Mesothelial cell of epicardium (in vitro differentiated cells): ENCODE measurements at places on chromosomes 12 and 14.

GRCh38 chr12:93419388-93420034 is 22.2 kb downstream of the UBE2N start:
- DNase-seq, result no peak

DNA sequence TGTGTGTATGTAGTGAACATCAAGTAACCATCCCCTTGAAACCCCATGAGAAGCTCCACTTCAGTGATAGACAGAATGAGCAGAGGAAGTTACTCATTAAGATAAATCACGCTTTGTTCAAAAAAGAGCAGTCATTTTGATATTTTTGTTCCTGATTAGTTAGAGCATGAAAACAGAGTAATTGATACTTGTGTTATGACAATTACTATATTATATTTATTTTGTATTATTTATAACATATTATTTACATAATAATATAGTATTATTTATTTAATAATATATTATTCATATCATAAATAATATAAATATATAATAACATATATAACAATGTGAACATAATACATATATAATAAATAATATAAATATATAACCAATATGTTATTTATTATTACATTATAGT is 580.9 kb downstream of the SOX5 start:
- DNase-seq, result no peak

GRCh38 chr14:75441728-75442127 is 13.9 kb downstream of the JDP2 start:
- no peak for DNase-seq

DNA sequence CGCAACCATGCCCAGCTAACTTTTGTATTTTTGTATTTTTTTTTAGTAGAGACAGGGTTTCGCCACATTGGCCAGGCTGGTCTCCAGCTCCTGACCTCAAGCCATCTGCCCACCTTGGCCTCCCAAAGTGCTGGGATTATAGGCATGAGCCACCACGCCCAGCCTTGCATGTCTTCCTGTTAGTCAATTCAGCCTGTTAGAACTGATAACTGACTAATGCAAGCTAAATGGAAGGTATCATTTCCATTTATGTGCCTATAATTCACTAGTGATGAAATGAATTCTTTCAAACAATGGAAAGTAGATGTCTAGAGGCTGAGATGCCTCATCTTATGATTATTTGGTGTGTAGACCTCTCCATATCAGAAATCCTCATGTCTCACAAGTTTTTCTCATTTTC is 37.3 kb upstream of the DIP2B start:
- no peak for DNase-seq

DNA sequence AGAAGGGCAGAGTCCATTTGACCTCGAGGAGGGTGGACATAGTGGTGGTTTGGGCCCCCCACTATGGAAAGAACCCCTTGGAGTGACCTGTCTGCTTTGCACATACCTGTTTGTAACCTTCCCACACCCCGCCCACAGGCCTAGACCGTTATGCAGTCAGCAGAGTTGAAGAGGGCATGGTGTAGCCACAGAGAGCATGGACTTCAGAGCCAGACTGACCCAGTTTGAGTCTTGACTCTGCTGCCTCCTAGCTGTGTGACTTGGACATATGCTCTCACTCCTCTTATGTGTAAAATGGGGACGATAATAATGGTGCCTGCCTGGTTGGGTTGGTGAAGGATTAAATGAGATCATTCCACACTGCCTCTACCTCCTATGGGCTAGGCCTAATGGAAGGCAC is 40.9 kb upstream of the NOS1 start:
- DNase-seq, result no peak

DNA sequence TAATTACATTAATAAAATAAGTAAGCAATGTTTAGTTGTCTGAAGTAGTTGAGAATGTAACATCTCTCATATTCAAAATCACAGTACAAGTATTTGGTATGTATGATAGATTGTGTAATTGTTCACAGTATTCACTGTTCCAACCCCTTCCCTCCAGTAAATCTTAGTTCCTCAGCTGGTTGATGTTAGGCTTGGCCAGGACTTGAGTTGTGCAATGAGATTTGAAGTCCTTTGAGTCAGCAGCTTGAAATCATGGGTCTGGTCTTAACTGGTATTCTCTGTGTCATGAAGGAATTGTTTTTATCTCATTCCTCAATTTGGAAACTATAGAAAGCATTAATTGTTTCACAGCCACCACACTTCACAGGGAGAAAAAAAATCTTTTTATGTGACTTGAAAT is 477.1 kb downstream of the FSCB start:
- DNase-seq, result no peak

DNA sequence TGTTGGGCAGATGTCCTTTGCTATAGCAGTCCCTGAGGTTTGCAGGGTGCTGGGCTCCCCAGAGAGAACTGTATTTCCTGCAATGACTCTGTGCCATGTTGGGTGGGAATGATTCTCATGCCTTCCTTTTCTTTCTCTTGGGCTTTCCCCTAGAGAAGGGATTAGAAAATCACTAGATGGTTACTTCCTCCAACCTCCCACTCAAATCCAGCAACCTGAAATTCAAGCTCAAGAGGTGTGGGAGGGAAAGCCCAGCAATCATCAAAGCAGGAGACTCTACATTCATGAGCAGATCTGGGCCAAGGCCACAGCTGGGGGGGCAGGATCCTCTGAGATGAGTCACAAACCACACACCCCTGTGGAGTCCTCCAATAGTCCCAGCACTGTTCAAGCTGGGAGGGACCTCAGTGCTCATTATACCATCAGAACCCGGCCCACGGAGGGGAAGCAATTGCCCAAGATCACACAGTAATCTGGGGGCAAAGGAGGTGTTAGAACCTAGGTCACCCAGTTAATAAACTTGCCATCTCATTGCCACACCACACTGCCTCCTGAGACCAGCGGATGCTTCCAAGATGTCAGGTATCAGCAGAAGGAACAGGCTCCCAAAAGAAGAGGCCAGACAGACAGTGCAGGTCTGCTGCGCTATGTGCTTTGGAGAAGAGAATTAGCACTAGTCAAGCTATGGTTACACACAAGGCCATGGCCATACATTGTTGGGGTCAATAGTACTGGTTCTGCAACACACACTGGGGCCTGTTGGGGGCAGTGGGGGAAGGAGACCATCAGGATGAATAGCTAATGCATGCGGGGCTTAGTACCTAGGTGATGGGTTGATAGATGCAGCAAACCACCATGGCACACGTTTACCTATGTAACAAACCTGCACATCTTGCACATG is 65.7 kb downstream of the TTC9 start:
- no peak for DNase-seq

DNA sequence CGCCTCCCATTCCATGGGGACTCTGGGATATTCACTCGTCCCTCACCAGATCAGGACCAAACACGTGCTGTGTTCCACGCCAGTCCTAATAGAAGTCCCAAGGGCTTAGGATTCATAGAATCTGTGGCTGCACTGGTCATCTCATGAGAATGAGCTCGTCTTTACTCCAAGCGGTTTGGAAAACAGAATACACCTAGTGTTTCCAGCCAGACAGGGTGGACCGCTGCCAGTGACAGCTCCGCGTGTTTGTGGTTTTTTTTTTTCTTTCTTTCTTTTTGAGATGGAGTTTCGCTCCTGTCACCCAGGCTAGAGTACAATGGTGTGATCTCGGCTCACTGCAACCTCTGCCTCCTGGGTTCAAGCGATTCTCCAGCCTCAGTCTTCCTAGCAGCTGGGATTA is 75.1 kb downstream of the GLT1D1 start:
- no peak for DNase-seq

DNA sequence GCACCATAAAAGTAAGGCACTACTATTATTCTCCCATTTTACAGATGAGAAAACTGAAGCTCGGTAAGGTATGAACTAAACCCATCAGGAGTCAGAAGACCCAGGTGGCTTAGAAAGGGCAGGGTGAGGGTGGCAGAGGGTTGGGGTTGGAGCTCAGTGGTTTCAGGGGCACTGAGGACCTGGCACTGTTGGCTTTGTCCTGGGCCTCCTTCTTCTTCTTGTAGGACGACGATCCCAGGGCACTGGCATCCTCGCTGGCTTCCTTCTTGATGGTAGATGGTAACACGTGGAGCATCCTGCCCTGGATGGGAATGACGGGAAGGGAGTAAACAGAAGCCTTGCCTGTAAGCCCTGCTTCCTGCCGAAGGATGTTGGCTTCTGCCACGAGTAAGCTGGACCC is 19.9 kb downstream of the RBM19 start:
- DNase-seq, result no peak

DNA sequence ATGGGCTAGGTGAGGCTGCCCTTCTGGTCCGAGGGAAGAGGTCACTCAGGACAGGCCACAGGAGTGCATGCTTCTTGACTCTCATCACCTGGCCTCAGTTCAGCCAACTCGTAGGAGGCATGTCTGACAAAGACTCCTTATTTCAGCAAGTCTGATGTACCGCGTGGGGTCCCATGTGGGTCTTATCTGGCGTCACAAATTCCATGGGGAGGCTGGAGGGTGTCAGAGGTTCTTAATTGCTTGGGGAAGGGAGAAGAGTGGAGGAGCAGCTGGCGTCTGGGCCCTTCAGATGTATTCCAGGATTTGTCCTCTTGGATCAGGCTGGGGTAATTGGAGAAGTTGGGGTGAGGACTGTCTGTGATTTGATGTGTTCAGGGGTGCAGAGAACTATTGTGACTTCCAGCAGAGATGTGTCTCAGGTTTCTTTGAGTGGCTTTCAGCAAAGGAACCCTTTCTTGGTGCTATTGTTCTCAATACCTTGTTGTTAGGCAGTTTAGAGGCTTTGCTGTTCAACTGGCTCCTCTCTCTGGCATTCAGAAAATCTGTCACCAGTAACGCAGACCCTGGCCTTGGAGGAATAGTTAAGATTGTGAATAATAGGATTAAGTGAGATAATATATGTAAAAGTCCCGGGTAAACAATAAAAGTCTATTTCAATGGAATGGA is 60.1 kb downstream of the SUSD6 start:
- DNase-seq, result no peak

- DNase-seq, result no peak
These were observed 16.8 kb downstream of the GALNT6 start for GRCh38 chr12:51374361-51374760.

GRCh38 chr12:126389961-126390360 is 1324.7 kb downstream of the AACS start:
- no peak for DNase-seq

- DNase-seq, result no peak
These were observed 29.3 kb downstream of the HECTD4 start for GRCh38 chr12:112352921-112353320.

DNA sequence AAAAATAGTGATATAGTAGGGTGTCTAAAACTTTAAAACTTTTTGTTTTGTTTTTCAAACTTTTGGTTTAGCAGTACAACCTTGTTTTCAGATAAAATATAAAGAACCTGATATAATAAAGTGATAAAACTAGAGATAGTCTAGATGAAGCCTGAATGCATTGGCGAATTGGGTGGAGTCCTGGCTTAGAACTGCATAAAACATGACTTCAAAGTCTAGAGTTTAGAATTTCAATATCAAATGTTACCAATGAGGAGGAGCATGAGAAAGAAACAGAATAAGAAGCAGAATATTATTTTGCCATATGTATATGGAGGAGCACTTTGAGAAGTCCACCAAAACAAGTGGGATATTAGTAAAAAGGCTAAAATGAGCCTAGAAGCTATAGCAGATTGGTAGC is 263.6 kb downstream of the TMEM117 start:
- no peak for DNase-seq

DNA sequence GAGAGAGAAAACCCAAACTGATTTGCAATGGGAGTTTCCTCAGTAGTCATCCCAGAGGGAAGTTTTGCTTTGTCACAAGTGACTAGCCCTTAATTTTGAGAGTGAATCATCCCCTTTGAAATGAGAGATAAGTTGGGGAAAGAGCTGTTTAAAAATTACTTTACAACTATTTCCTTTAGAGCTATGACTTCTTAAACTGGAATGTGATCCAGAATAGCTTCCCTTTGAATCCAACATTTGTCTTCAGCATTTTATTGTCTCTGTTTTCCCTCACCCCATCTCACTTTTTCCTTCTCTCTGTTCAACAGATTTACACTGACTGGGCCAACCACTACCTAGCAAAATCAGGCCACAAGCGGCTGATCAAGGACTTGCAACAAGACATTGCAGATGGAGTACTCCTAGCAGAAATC is 109.3 kb downstream of the NAV3 start:
- no peak for DNase-seq

DNA sequence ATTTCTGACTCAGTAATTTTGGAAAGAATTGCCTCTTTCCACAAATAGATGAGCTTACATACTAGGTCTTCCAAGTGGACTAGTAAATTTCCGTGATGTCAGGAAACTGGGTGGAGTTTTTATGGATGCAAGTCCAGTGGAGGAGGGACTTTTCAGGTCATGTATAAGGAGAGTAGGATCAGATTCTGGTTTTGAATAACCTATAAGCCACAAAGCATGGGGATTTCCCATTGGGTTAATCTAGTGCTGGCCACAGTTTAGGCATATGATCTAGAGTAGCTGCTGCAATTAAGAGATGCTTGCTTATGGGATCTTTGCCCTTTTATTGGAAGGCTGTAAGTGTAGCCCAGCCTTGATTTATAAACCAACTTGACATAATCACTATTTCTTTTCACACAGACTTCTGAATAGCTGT is 33.8 kb downstream of the STK38L start:
- no peak for DNase-seq

GRCh38 chr14:104596451-104596918 is 8.1 kb downstream of the TMEM179 start:
- DNase-seq, result no peak

GRCh38 chr12:106288494-106289195 is 13.9 kb upstream of the TCP11L2 start:
- DNase-seq, result no peak

DNA sequence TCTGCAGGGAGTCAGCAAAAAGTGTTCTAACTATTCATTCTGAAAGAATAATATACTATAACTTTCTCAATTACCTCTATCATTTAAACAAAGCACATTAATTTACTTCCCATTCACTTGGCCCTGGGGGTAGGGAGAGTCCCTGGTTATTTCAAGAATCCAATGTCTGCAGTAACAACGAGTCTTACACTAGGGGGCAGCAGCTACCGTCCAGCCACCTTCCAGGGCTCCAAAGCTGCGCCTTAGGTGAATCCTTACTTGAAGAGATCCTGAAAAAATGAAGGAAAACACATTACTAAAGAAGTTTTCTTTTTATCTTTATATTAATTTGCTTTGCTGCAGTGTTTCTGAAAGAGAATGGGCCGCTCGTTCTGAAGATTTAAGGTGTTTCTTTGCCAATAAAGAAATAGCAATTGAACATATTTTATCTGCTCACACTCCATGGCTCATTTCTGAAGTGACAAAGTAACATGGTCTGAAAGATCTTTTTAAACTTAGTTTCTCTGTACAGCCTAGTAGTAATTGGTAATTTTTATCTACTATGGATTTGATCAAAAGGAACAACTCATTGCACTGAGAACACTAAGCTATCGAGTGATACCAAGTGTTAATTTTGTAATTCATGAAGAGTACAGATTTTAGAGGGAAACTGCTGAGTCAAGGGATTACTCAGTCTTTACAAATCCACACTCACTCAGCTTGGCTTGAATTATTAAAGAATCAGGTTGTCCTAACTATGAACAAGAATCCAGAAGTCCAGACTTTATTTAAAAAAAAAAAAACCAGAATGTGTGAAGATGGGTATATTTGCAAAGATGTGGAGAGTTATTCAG is 27.6 kb downstream of the BHLHE41 start:
- peak; percentile 38 for DNase-seq

- DNase-seq, result no peak
These were observed 33.6 kb upstream of the CRY1 start for GRCh38 chr12:107126796-107127481.

- no peak for DNase-seq
These were observed 411.4 kb upstream of the SOX5 start for GRCh38 chr12:24360907-24361306.

- no peak for DNase-seq
These were observed 64.5 kb upstream of the STK38L start for GRCh38 chr12:27179400-27180214.

- no peak for DNase-seq
These were observed 2.1 kb upstream of the GPD1 start for GRCh38 chr12:50101663-50102062.
